ENCODE measurements at places on chromosomes 5 and 9.
A peak's percentile ranks its signal among the peaks of the same experiment; 100 is the strongest.

GRCh38 chr5:160260881-160261815 lies 31.8 kb downstream of the FABP6 start:
- DNase-seq, result peak; percentile 99

- DNase-seq, result no peak
These were observed 237.2 kb downstream of the TRPM3 start for GRCh38 chr9:70883963-70884793.

- DNase-seq, result no peak
These were observed 597.0 kb downstream of the CHSY3 start for GRCh38 chr5:130501151-130501865.

- DNase-seq, result no peak
These were observed 77.1 kb downstream of the GOLPH3 start for GRCh38 chr5:32096891-32097595.

All from iris pigment epithelial cell (primary cell).